ENCODE measurements at places on chromosomes 3 and 15.

GRCh38 chr3:171944118-171945016 is 95.0 kb upstream of the FNDC3B start:
- no peak for DNase-seq

- DNase-seq = no peak
Observed at GRCh38 chr15:73493922-73494321, 51.0 kb downstream of the REC114 start.

DNA sequence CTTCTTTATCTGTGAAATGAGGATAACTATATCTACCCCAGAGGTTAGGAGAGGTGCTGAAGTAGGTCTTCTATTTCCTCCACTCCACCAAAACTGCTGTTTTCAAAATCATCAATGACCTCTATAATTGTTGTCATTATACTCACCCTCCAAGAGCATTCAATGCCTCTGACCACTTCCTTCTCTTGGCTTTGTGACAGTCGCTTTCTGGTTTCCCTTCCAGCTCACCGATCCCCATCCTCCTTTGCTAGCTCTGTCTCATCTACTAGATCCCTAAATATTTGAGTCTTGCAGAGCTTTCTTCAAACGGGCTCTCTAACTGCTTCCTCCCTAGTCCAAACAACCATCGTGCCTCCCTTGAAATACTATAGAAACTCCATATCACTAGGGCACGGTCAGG is 153.5 kb downstream of the RPLP1 start:
- DNase-seq = no peak

DNA sequence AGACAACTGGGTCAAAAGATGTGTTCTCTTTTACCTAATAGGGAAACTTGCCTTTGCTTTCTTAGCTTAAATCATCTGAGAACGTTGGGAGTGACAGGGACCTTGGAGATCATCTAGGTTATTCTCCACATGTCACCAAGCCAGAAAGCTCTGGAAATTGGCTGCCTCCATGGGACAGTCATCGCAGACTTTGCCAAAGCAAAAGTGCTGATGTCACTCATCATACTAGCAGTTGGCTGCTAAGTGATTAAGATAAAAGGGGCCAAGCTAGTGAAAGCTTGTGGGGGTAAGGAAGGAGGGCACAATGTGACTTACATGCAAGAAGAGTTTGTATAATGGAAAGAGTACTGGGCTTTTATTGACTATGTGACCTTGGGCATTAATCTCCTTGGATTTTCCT is 198.0 kb upstream of the PFN2 start:
- DNase-seq = no peak

DNA sequence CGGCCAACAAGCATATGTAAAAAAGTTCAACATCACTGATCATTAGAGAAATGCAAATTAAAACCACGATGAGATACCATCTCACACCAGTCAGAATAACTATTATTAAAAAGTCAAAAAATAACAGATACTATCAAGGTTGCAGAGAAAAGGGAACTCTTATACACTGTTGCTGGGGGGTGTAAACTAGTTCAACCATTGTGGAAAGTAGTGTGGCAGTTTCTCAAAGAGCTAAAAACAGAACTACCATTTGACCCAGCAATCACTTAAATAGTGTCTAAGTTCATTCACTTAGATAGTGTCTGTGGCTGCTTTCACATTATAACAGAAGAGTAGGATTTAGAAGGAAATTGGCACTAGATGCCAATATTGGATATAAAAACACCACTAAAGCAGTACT is 49.7 kb downstream of the CGGBP1 start:
- no peak for DNase-seq

DNA sequence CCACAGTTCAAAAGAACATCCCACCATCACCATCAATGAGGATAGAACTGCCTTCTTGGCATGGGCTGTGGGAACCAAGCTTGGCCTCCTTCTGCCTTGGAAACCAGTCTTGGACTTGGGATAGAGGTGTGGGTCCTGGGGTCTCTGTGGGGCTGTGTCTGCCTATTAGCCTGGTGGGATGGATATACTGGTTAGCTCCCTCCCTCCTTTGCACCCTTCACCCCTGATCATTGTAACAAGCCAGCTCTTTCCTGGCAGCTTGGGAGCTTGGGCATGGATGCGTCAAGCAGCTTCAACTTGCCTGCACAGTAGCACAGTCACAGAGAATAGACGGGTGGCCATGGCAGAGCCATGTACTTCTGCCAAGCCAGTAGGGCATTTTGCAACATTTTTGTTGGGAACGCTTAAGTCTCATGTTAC is 65.2 kb downstream of the SMAD6 start:
- DNase-seq = no peak
